Bronchus fibroblast of lung (primary cell): ENCODE measurements at places on chromosomes 11 and 22. TPM values are rescaled to one million over a fixed set of nuclear protein-coding genes. Genes with fewer than 3 reads are reported as not detected.

The APOL1 gene
- 0.34 and 0.59 TPM in 2 replicates for total RNA-seq

The MRPL16 gene
- total RNA-seq = 61.7 and 67.1 TPM in 2 replicates

The GAL3ST1 gene
- 0.17 and 0.30 TPM in 2 replicates for total RNA-seq

The DDX6 gene
- 44.9 and 48.8 TPM in 2 replicates for total RNA-seq
